CD4-positive, alpha-beta T cell treated with Interleukin-2 at 100 ng/mL for 4 hours (primary cell): ENCODE measurements at places on chromosomes 12 and 14.
A peak's percentile ranks its signal among the peaks of the same experiment; 100 is the strongest.

DNA sequence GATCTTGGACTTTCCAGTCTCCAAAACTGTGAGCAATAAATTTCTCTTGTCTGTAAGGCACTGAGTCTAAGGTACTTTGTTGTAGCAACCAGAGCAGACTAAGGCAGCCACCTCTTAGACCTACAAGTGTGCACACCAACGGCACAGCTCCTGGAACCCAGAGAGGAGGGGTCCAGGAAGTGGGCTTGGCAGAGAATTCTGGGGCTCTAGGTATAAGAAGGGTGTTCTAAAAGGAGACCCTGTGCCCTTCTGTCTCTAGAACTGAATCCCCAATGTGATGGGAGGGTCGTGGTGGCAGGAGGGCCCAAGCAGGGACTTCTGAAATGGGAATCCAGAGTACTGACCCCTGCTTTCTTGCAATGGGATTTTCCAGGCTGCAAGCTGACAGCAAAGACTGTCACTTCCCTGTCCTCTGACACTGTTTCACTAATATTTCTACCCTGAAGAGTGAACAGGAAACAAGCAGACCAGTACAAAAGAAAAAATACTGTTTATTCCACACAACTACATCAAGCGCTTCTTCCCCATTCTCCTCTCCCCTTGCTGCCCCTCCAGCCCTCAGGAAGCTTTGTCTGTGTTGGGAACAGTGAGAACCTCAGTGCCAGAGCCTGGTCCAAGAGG lies 13.6 kb upstream of the TFCP2 start:
- DNase-seq = no peak

- no peak for DNase-seq
Observed at GRCh38 chr12:54131641-54132280, 57.0 kb downstream of the SMUG1 start.

DNA sequence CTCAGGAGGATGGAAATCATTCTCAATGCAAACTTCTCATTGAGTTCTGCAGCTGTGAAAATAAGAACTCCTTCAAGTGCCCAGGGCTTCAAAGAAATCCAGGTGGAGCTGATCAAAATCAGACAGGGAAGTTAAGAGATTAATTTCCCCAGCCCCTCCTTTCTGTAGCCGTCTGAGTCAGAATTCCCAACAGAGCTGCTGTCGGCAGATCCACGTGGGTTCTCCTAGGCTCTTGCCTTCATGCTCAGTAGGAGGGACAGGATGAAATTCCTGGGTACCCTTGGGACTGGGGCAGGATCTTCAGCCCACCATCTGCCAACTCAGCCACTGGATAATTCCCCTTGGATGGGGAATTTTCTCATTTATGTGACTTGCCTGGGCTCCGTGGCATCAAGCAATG lies 13.3 kb downstream of the TGFB3 start:
- DNase-seq = no peak

- no peak for DNase-seq
Observed at GRCh38 chr12:26465419-26466097, 270.2 kb downstream of the SSPN start.

GRCh38 chr12:28795311-28795710 lies 353.8 kb upstream of the FAR2 start:
- no peak for DNase-seq

GRCh38 chr12:92927055-92927435 lies 2.0 kb downstream of the EEA1 start:
- peak; percentile 59 for DNase-seq

DNA sequence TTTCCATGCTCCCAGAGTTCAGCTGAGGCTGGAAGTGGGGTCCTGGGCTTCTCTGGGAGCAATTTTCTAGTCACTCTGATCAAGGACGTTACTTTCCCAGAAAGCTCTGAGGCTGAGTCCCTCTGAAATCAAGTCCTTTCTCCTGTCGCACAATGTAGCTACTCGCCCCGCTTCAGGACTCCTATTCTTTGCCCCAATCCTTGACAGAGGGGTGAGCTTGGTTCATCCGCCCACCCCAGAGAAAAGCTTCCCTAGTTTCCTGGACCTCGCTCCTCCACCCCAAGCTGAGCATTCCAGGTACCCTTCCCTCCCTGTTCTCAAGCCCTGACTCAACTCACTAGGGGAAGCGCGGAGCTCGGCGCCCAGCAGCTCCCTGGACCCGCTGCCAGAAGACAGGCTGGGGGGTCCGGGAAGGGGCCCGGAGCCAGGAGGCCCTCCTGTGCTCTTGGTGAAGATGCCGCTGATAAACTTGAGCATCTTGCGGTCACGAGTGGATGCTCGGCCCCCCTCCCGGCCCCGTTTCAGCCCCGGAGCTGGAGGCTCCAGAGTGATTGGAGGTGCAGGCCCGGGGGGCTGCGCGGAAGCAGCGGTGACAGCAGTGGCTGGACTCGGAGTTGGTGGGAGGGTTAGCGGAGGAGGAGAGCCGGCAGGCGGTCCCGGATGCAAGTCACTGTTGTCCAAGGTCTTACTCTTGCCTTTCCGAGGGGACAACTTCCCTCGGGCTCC lies 1.6 kb downstream of the AGAP2 start:
- DNase-seq = no peak
